Stimulated activated CD8-positive, alpha-beta memory T cell treated with anti-CD3 and anti-CD28 coated beads, Interleukin-4, amount 100 ng/mL, for 4 hours (primary cell): ENCODE measurements at places on chromosomes 5 and 9.
A peak's percentile ranks its signal among the peaks of the same experiment; 100 is the strongest.

GRCh38 chr9:17894501-17895160, 315.8 kb downstream of the SH3GL2 start:
- no peak for DNase-seq

DNA sequence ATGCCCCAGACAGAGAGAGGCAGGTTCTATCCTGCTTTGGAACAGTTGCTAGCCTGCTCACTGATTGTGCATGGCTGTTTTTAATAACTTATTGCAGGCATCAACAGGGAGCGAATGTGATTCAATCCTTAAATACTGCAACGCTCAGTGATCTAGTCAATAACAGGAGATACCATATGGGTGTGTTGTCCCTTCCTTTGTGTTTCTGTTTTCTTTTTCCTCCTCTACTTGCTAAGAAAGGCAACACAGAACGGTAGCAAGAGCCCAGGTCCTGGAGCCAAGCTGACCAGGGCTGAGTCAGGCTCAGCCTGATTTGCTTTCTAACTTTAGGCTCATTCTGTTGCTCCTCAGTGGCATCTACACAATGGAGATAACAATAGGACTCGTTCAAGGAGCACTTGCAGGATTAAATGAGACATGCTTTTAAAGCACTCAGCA, 98.6 kb upstream of the EQTN start:
- no peak for DNase-seq

GRCh38 chr9:92147852-92148180, 32.6 kb upstream of the SPTLC1 start:
- DNase-seq: no peak

GRCh38 chr5:138676556-138677193, 76.5 kb upstream of the CTNNA1 start:
- DNase-seq: no peak

- DNase-seq: no peak
These were observed 739 bp downstream of the CARD9 start for GRCh38 chr9:136372561-136373299.

GRCh38 chr9:37197158-37198038, 77.0 kb downstream of the ZCCHC7 start:
- no peak for DNase-seq

GRCh38 chr9:137138058-137138721, 764 bp upstream of the GRIN1 start:
- DNase-seq: no peak

DNA sequence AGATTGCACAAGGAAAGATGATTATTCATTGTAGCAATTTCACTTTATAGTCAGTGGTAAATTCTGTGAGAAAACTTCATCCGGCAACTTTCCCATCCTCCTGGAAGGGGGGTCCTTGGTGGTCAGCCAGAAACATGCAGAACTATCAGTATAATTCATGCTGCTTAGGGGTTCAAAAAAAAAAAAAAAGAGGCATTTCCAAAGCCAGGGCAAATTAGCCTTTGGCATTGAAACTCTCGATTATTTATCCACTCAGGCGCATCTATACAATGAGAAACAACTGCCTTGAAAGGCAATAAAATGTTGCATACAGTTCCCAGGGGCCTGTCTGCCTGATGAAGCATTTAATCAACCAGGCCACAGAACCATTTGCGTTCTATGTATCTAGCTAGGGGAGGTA, 263.3 kb downstream of the TMEM167A start:
- no peak for DNase-seq

- no peak for DNase-seq
These were observed 121.1 kb downstream of the CYLC2 start for GRCh38 chr9:103116246-103116645.

DNA sequence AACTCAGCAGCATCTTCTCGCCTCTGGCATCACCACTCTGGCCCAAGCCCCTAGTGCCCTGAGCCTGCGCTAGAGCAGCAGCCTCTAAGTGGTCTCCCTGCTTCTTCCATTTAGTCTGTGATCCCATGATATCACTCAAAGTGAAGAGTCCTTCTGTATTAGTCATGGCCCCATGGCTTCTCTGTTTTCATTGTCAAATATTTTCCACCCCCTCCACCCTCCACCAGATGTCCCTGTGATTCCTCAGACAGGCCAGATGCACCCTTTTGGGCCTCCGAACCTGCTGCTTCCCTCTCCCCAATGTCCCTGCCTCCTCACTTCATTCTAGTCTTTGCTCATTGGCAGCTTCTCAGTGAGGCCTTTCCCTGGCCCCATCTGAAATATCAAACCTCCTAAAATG, 299.2 kb downstream of the SPOCK1 start:
- no peak for DNase-seq

GRCh38 chr5:76791461-76791860, 27.4 kb upstream of the F2RL1 start:
- DNase-seq: no peak

- DNase-seq: no peak
These were observed 185.8 kb downstream of the CDK5RAP2 start for GRCh38 chr9:120394058-120394669.

DNA sequence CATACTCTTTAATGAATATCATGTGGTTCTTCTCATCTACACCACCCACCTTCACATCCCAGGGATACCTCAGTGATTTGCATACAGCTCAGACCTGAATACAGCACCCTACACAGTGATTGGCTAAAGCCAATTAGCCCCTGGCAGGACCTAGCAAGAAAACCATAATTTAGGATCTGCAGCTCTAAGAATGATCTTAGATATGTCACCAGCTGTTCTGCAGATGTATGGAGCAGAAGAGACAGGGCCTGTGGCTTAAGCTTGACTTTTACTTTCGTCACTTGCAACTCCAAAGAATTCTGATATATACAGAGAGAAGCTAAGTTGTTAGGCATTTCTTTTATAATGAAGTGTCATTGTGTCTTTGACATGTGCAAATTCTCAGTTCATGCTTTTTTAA, 483.2 kb upstream of the C9orf72 start:
- DNase-seq: no peak

DNA sequence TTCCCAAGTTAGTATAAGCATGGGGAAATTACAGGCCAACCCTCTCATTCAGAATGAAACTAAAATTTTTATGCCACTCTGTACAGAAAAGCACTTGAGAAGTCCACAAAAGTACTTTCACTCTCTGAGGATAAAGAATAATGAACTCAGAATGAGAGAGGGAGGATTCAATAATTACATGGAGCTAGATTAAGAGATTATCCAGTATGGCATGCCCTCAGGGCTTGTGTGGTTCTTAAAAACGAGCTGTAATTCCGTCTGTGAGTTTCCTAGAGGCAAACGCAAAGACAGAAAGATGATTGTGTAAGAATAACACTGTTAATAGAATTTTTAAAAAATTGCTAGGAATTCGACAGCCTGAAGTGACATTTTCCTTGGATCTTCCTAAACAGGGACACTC, 126.8 kb upstream of the PTCH1 start:
- no peak for DNase-seq

GRCh38 chr5:130871346-130872086, 293.5 kb downstream of the HINT1 start:
- DNase-seq: peak; percentile 2

DNA sequence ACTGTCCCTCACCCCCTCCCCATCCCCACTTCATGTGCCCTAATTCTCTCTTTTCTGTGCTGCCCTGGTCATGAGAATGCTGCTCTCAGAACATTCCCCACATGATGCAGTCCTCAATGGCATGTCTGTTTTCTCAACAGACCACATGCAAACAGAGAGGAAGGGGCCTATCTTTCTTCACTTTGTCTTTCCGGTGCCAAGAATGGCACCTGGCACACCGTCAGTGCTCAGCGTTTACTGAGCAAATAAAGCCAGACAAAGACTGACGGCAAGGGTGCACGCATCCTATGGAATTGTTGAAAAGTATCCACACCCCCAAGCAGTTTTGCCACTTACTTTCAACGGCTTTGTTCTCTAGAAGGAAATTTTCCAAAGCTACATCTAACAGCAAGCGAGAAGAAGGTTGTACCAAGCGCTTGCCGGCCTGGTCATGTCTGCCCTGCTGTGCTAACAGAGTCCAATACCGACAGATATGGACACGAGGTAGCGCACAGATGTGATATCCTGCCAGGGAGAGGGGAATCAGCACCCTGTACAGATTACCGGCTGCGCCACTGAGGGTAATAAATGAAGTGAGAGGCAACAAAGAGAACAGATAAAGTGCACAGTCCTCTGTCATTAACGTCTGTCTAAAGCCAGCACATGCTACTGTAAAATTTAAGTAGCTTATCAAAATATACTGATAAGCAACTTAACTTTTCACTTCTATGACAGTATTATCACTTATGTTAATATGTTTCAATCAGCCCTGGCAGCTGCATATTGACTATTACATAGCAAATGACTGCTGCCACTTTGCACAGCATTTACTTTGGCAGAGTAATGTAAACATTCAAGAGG, 251.7 kb downstream of the DENND1A start:
- DNase-seq: no peak

GRCh38 chr5:116487045-116487444, 87.6 kb downstream of the SEMA6A start:
- no peak for DNase-seq

DNA sequence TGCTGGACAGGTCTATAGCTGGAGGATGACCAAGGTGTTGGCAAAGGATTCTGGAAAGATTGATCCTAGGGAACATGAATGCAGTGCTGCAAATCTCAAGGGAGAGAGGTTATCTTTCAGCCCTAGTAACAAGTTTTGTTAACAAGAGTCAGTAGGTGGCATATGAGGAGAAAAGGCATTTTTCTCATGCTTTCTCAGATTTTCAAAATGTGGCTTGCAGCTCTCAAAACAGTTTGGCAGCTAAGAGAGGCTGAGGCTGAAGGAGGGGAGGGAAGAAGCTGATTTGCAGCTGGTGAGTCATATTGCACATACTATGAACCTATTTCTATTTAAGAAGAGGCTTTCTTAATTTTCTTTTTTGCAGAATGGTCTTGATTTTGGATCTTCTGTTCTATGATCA, 64.3 kb upstream of the PCA3 start:
- no peak for DNase-seq

DNA sequence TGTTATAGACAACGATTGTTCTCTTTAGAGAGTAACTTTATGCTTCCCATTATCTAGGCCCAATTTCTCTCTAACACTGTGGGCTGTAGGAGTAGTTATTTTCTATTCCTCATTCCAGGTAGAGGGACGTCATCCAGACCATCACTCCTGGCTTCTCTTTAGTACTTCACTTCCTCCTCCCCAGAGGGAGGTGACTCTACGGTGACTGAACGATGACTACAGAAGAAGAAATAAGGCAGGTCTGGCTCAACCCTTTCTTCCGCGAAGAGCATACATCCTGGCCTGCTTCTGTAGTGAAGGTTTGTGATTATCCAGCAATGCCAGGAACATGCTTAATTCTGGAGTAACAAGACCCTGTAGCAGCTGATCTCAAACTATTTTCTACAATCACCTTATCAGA, 50.8 kb downstream of the HMGCR start:
- DNase-seq: no peak

- DNase-seq: no peak
These were observed 31.6 kb downstream of the LMNB1 start for GRCh38 chr5:126808521-126808988.

- DNase-seq: peak; percentile 47
These were observed 14.1 kb downstream of the SEMA4D start for GRCh38 chr9:89483592-89484474.

DNA sequence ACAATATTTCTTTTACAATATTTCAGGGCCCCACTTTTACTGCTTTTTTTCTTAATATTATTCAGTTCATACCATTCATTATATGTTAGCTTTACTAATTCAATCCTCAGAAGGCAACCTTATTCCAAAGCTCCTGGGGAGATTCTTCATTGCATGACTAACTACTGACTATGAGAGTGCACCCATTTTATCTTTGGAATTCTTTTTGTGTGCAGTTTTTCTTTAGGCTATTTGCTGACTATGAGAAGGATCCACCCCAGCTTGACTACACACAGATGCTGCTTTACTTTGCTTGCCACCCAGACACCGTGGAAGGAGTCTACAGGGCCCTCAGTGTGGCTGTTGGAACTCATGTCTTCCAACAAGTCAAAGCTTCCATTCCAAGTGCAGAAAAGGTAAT, 56.9 kb upstream of the IL7R start:
- DNase-seq: no peak

GRCh38 chr9:104914466-104914865, 13.5 kb downstream of the ABCA1 start:
- DNase-seq: no peak

DNA sequence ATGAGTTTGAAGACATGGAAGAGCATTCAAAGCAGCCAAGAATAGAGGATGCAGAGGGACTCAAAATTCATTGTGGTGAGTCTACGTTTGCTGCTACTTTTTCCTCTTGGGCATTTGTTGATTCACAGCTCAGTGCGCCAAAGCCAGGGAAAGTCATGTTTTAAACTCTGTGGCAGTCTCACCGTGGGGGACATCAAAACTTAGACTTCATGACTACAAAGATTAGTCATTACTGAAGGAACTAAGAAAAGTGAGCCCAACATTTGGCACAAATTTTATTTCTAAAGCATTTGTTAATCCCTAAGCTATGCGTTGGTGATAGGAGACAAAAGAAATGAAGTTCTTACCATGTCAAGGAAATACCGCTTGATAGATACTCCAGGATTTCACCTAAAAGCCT, 73.7 kb upstream of the MTAP start:
- DNase-seq: no peak

- no peak for DNase-seq
These were observed 41.3 kb downstream of the PPARGC1B start for GRCh38 chr5:149771216-149771980.

DNA sequence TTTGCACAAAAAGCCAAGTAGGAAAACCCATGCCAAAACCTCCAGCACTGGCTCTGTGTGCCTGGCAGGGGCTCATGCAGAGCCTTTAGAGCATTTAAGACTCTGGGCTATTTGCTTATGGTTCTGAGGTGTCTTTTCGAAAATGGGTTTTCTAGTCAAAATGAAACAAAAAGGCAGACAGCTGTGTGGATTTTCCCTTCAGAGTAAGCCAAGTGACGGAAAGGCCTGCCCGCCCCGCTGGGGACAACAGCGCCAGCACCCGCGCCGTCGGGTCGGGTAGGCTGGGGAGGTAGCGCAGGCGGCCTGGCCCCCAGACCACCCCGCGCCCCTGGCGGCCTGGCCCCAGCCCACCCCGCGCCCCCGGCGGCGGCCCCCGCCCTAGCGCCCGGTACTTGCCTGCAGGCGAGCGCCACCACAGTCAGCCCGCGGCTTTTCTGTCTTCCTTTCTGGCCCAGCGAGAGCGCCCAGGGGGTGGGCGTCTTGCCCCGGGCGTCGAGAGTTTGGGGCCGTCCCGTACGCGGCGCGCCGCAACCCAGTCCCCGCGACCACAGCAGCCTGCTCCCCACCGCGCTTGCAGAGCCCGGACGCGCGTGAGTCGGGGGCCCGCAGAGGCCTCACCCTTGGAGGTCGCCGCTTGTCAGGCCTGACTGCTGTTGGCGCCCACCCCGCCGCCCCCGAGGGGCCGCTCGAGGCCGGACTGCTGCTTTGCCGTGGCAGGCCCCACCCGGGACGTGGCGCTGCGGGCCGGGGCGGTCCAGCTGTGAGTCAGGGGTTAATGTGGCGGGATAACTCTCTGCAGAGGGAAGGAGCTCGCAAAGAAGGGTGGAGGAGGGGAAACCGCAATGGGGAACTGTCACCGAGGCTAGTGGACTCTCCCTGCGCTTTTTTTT, at the start of gene TICAM2:
Gene TICAM2, minus strand, starts transcription at position 779 of the 890 bp plus-strand sequence. CDS start 21,223 bp downstream, outside the sequence.
- DNase-seq: no peak

- DNase-seq: no peak
These were observed 38.5 kb downstream of the XRCC4 start for GRCh38 chr5:83115816-83116215.

GRCh38 chr5:99037668-99038067, 108.9 kb upstream of the CHD1 start:
- no peak for DNase-seq

- no peak for DNase-seq
These were observed 139.4 kb upstream of the LMX1B start for GRCh38 chr9:126474206-126474765.
